ENCODE measurements at places on chromosomes 11 and 22.

DNA sequence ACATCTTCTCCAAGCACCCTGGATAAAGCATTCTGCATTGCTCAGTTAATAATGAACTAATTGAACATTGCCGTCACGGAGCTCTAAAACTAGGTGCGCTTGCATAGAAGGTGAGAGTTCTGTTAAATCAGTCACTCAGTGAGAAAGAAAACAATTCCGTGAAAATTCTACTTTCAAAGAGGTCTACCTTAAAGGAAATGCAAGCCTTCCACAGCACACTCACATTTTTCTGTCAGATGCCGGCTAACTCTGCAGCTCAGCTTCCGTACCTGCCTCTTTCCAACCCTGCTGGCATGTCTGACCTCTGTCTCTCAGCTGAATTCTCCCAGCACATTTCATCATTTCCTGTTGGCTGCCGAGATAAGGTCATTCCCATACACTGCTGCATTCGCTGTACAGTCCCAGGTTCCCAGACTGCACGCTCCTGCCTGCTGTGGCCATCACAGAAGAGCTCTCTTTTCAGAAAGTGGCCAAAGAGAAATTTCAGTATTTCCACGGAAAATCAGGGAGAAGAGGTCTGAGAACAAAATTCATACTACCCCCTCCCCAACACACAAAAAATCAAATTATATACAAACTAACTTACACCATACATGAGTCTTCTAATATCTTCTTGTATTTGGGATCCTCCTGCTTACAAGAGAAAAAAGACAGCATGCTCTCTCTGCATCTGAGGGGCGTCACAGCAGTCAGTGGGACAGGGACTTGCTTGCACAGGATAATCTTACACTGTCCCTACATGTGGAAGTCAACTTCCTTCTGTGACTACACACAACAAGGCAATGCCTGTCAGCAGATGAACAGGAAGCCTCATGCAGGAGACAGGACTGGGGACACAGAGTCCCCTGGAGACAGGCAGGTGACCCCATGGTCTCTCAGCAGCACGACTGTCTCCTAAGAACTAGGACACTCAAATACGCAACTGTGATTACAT is 55.1 kb downstream of the PACSIN2 start:
- DNase-seq, result no peak

- no peak for DNase-seq
These were observed 110.2 kb downstream of the RASSF10 start for GRCh38 chr11:13119361-13119760.

DNA sequence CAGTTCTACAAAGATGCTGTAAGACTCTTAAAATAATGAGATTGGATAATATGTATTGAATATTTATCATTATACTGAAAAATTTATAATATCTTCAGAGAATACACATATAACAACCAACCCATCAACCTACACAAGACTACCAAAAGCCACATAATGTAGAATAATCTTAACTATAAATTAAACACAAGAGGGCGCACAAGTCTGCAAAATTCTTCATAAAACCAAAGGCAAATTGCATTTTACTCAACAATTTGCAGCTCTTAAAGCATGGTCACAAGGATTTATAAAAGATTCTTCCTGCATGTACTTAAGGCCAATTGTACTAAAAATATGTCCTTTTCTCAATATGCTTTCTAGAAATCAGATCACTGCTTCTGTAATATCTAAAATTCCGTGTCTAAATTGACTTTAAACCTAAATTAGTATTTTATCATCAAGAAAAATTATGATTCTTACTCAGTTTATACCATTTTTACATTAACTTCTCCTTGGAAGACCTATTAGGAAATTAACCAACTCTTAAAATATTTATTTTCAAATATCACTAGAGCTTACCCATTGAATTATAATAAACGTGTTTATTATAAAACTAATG is 79.0 kb downstream of the TTC28 start:
- peak; percentile 68 for DNase-seq

DNA sequence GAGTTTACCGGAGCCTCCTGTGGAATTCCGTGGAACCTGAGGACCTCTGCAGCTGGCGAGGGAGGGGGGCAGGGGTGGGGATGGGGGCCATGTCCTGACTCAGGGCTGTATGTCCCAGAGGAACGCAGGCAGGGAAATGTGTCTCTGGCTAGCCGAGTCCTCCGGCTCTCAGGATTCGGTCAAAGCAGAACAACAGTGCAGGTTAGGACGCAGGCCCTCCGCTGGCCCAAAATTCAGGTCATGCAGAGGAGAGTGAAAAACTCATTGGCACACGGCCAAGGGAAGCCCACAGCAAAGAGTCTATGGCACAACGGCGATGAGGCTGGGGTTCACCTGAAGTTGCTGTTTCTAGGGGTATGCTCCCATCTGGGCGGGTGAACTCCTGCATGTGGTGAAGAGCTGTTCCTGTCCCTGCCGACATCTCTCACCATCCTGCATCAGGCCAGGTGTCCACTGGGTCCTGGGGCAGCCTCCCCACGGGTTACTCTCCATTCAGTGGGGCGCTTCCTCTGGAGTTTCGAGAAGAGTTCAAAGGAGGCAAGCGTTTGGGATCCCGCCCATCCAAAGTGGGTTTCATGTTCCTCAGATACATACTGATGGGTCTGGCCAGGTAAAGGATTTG is 1055.3 kb downstream of the BRD1 start:
- DNase-seq, result no peak

GRCh38 chr11:36156161-36156816 is 132.9 kb downstream of the COMMD9 start:
- DNase-seq, result no peak

DNA sequence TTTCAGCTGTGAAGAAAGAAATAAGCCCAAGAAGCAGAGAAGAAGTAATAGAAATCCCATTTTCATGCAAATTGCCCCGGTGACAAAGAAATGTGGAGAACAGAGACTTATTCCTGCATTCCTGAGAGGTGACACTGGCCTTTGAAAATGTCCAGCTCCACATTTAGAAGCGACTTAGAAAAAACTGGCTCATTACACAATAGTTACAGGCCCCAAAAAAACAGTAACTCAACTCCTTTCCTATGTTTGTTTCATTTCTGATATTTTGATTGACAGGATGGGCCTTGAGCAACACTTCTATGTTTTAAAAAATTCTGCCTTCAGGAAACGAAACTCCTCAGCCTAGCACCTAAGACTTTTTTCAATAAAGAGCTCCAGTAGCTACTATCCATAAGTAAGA is 726.9 kb upstream of the TENM4 start:
- DNase-seq, result no peak

- DNase-seq, result no peak
These were observed 48.1 kb upstream of the SHISAL1 start for GRCh38 chr22:44360668-44361381.

DNA sequence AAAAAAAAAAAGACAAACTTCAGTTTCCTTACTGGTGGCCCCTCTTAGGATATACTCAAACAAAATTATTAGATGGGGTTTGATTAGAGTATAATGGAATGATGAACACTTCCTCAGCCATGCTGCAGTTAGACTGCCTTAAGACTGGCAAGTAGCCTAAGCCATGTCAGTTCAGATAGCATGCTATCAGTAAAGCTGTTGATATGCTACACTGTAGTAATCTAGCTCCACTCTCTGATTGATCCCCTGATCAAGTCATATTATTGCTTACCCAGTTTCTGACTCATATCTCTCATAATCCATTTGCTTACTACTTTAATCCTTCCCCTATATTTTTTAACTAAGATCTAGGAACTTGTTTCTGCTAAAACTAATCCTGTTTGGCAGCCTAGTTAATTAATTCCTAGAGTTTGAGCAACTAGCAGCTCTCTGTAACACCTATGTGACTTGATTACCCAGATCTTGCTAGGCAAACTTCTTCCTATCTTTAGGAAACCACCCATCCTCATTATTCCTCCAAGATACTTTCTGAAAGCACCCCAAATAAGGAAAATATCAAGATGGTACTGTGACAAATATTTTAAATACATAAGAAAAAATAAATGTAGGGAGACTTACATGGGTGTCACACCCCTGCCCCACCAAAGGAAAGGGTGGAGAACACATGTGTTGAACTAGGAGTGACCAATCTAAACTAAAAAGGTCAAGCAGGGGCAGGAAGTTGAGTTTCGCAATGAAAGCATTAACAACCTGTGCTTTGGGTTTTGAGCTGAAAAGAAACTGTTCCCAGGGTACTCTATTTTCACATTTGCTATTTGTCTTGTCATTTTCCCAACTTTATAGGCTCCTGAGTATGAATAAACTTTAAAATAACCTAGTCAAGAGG is 43.2 kb downstream of the PIK3C2A start:
- no peak for DNase-seq

DNA sequence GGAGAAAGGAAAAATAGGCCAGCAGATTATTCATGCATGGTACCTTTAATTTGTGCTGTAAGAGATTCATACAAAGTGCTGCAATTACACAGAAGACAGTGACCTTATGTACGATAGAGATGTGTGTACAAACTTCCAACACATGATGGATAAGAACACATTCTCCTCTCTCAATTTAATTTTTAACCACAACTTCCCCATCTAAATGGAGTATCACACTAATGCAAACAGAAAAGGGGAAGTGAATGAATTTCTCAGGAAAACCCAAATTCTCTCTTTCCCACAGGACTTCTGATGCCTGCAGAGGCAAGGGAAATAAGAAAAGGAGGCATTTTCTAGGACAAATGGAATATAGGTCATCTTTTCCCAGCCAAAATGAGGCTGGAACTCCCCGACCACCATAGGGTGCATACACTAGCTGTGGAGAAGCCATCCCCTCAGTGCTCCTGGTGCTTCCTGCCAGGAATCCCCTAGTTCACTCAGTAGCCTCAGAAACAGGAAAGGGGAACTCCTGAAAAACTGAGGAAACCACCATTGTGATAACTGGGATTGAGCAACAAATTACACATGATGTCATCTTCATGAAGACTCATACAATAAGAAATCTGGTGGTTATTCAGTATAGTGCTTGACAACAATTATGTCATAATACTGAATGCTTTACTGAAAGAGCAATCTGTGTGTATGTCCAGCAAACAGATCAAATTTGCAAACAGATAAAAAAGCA is 22.4 kb downstream of the MMP10 start:
- DNase-seq, result peak; percentile 13

GRCh38 chr22:50139843-50140415 is 30.6 kb upstream of the PANX2 start:
- no peak for DNase-seq

DNA sequence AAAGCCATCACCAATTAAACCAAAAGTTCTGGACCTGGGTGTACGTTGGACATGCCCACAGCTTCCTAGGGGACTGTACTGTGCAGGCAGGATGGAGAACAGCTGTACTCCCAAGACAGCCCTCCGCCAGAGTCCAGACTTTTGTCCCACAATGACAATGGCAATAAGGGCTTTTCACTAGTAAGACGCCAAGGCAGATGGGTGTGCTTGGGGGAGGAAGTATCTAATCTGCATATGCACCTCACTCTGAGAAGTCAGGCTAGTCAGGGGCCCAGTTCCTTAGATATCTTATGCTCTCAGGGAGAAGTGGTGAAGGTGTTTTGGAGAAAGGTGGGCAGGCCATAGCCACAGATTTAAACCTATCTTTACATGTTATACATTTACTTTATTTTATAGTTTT is 85.1 kb upstream of the USP47 start:
- no peak for DNase-seq

GRCh38 chr11:2528301-2529050 is 83.7 kb downstream of the KCNQ1 start:
- DNase-seq, result peak; percentile 10

DNA sequence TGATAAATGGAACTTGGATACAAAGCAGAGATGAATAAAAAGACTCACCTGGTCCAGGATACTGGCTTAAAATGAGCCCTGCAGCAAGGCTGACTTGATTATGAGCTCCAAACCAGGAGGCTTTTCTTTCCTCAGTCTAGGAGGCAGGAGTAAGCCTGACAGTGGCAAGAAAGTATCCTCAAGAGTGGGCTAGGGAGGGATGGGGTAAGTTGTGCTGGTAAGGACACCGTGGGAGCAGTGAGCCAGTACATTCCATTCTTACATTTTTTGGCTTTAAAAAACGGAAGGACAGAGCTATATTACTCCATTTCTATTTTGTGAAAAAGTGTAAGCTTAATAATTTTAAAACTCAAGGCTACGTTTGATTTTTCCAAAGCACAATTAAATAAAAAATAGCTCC is 187.1 kb upstream of the DDI1 start:
- DNase-seq, result no peak

DNA sequence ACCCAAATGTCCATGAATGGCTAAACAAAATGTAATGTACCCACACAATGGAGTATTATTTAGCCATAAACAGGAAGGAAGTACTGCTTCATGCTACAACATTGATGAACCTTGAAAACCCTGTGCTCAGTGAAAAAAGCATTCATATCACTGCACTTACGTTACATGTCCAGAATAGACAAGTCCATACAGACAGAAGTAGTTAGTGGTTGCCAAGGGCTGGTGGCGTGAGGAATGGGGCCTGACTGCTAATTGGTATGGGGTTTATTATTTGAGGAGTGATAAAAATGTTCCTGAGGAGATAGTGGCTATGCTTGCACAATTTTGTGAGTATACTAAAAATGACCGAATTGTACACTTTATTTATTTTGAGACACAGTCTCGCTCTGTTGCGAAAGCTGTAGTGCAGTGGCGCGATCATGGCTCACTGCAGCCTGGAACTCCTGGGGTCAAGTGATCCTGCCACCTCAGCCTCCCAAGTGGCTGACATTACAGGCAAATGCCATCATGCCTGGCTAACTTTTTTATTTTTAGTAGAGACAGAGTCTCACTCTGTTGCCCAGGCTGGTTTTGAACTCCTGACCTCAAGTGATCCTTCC is 7.7 kb upstream of the SYVN1 start:
- no peak for DNase-seq

- no peak for DNase-seq
These were observed 786.7 kb downstream of the TBC1D22A start for GRCh38 chr22:47548953-47549740.

DNA sequence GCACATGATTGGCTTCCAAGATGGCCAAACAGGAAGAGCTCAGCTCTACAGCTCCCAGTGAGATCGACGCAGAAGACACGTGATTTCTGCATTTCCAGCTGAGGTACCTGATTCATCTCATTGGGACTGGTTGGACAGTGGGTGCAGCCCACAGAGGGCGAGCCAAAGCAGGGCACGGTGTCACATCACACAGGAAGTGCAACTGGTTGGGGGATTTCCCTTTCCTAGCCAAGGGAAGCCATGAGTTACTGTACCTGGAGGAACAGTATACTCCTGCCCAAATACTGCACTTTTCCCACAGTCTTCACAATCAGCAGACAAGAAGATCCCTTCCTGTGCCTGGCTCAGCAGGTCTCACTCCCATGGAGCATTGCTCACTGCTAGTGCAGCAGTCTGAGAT is 131.2 kb downstream of the DLG2 start:
- no peak for DNase-seq

GRCh38 chr11:77125191-77125590 is 2.9 kb upstream of the MYO7A start:
- DNase-seq, result no peak

- DNase-seq, result no peak
These were observed 23.8 kb downstream of the PACSIN2 start for GRCh38 chr22:42991010-42991651.

DNA sequence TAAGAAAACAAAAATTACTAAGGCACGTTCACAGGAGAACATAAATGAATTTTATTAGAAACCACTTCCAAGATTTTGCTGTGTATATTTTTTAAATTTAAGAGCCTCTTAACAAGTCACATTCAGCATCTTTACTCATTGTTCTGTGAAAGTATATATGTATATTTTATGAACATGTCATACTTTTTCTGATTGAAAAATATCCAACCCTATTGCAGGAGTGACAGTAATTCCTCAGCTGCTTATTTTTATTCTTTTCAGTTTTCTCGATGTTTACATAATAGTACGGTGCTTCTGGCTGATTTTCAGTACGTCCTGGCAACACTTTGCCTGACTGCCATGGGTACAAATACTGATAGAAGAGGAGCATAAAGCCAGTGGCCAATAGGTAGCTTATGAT is 41.8 kb downstream of the XKR3 start:
- no peak for DNase-seq

GRCh38 chr22:31439808-31440207 is 40.4 kb downstream of the DRG1 start:
- DNase-seq, result no peak

All from CD4-positive, alpha-beta T cell treated with Interleukin-4 for 1 hour (primary cell).